ENCODE measurements at places on chromosomes 1 and 21.

GRCh38 chr1:247475793-247476192 is 17.9 kb upstream of the OR2B11 start:
- no peak for DNase-seq

DNA sequence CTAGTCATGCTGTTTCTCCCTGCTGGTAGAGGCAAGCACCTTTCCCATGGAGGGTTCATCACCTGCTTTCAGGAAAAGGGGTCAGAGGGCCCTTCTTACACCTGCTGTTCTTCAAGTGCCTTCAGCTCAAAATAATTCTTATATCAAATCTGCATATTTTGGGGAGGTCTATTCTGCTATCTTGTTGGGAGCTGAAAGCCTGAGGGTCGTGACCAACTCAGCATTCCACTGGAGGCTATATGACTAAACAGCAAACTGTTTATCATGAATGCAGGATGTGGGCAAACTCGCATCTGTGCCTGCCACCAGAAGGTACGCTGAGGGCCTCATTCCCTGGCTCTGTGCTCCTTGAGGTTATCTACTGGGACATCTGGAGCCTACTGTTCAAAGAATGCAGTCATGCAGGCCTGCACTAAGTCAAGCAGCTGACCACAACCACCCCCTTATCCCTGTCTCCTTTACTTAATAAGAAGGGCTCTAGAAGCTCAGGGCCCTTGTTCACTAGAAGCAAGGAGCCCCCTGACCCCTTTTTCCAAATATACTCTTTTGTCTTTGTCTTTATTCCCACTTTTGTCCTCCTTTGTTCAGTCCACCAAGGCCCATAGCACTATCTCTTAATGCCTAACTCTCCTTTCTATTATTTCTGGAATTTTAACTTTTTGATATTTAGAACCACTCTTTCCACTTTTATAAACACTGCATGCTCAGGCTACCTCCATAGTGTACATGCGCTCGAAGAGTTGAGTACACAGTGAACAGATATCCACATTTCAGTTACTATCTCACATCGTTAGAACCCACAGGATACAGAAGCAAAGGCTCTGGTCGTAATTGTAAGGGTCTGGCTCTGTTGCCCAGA is 4.5 kb upstream of the TRIM17 start:
- DNase-seq, result no peak

- no peak for DNase-seq
These were observed 14.9 kb downstream of the PTCH2 start for GRCh38 chr1:44828003-44828651.

DNA sequence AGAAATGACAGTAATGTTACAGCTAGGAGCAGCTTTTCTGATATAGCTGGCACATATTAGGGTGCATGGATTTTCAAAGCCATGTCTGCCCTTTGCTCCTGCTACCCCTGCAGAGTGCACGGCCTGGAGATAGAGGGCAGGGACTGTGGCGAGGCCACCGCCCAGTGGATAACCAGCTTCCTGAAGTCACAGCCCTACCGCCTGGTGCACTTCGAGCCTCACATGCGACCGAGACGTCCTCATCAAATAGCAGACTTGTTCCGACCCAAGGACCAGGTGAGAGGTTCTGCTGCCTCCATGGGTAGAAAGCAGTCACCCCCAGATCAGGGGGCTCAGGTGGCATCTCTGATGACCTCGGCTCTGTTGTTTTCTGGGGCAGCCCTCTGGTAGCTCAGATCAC is 9.8 kb downstream of the MTARC1 start:
- DNase-seq, result no peak

DNA sequence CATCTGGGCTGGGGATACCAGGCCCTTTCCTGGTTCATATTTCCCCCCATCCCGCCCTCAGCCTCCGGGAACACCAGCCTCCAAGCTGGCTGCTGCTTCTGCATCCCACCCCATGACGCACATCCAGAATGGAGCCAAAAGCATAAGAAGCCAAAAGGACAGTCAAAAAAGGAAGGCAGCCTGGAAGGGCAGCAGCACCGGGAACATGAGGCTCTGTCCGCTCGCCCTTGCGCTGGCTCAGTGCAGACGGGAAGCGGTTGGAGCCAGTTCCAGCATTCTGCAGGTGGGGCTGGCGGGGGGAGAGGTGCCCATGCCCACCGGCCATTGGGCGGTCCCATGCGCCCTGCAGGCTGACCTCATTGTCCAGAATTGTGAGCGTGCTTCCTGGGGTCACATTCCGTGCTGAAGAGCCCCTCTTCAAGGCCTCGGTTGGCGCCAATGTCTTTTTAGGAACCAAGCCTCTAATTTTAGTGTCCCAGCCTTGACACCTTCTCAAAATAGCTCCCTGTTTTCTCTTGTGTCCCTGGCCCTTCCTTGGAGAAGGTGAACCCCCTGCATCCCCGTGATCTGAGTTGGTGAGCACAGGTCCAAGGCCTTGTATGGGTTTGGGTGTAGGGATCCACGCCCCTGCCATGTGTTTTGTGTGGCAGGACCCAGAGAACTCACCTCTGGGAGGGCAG is 28.4 kb upstream of the NPPB start:
- no peak for DNase-seq

DNA sequence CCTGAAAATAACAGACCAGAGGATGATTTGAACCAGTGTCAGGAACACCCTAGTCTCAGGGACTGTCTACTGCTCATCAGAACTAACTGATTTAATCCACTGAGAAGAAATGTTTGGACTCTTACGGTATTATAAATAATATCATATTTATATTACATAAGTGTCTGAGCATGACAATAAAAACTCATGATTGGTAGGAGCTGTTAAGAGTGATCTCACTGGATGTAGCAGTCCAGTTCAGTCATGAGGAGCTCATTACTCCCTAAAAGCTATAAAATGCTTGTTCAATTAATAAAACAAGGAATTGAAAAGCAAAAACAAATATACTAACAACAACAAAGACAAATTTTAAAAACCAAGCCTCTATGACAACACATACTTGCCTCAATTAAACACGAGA is 68.8 kb upstream of the BCL9 start:
- no peak for DNase-seq

DNA sequence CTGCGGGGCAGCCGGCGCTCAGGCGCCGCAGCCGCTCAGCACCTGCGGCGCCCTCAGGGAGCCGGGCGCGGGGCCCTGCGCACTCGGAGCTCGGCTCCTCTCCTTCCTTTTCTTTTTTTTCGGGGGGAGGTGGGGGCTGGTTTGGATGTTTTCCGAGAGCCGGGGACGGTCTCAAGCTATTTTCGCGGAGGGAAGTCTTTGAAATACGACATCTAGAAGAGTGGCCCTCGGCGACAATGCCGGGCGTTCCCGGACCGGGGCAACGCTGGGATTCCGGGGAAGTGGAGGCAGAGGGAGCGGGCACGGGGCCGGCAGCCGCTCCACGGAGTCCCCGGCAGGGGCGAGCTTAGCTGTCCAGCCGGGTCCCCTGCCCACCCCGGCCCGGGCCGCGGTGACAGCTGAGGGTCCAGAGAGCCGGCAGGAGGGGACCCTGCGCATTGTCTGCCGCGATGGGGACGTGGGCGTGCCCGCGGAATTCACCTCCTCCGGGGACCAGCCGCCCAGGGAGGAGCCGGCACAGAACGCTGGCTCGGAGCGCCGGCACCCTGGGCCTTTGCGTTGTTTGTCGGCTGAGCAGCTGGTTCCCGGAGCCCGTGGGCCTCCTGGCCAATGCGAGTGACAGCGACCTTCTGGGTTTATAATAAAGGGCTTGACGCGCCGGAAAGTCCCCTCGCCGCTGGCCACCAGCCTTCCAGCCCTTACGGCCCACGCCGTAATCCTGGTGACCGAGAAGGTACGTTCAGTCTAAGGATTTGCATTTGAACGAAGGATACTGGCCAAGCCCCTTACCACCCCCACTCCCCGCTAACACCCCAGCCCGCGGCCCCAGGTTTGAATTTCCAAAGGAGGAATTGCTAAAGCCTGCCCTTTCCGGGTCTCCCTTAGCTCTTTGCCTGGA is 582 bp downstream of the SLC37A1 start:
- no peak for DNase-seq

GRCh38 chr1:149917571-149918144 is at the start of gene SV2A:
SV2A (minus strand) TSS chr1:149917844; CDS start chr1:149913840, 4,004 bp downstream.
- DNase-seq, result no peak

GRCh38 chr1:55813618-55814017 is 598.5 kb upstream of the USP24 start:
- DNase-seq, result no peak

DNA sequence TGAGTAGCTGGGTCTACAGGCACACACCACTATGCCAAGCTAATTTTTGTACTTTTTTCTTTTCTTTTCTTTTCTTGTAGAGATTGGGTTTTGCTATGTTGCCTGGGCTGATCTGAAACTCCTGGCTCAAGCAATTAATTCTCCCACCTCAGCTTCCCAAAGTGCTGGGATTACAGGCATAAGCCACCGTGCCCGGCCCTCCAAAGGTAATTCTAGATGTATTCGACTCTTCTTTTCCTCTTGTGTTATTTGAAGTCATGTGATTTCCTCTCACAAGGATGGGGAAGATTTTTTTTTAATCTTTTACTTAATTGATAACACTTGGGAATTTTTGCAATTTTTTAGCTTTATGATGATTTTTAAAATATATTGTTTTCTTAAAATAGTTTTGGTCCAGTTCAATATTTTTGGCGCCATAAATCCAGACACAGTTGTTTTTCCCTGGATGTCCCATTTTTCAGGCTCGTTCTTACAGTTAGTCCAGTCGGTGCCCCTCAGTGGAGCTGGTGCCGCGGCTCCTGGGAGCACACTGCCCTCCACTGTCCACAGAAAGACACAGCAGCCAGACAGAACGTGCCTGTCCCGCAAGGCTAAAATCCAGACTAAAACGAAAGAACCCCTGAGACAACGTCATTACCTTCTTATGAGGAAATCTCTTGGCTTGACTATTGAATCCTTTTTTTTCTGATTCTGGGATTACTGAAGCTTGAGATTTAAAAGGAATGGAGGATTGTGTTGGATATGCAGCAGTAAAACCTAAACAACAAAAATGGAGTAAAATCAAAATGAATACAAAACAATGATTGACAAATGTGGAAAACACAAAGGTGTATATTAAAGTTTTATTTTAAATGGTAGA is 22.4 kb downstream of the STPG1 start:
- DNase-seq, result no peak

DNA sequence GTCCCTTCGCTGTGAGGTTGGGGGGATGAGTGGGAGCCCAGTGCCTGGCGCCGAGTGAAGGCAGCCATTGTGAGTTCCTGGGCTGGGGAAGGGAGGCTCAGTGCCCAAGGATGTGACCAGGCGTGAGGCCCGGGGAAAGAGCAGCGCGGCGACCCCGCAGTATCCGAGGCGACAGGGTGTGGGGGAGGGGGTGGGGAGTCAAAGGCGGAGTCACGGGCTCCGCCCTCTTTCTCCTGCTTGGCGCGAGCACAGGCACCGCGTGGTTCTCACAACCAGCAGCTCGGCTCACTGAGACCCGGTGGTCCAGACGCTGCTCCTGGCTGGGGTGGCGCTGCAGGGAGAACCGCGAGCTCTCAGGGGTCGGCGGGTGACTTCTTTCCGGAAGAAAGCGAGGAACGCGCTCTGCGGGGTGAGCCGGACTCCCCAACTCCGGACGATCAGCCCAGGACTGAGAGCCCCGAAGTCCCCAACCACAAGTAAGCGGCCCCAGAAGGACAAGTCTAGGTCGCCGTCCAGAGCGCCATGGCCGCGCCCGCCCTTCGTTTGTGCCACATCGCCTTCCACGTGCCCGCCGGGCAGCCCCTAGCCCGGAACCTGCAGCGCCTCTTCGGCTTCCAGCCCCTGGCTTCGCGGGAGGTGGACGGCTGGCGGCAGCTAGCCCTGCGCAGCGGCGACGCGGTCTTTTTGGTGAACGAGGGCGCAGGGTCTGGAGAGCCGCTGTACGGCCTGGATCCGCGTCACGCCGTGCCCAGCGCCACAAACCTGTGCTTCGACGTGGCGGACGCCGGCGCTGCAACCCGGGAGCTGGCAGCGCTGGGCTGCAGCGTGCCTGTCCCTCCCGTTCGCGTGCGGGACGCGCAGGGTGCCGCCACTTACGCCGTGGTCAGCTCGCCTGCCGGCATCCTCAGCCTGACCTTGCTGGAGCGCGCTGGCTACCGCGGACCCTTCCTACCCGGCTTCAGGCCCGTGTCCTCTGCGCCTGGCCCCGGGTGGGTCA is at the start of gene HPDL:
Gene HPDL (plus strand): TSS at position 269 of the 997 bp plus-strand sequence. CDS start 254 bp downstream, at position 523.
- DNase-seq, result no peak

GRCh38 chr1:170716835-170717429 is 53.0 kb downstream of the PRRX1 start:
- DNase-seq, result no peak

- no peak for DNase-seq
These were observed 89.5 kb upstream of the RUNX3 start for GRCh38 chr1:25019337-25020172.

- no peak for DNase-seq
These were observed 6.4 kb downstream of the CD58 start for GRCh38 chr1:116564426-116564825.

- DNase-seq, result no peak
These were observed 13.5 kb downstream of the SHISA4 start for GRCh38 chr1:201902198-201902597.

- no peak for DNase-seq
These were observed 5.7 kb upstream of the ATG4C start for GRCh38 chr1:62778208-62778607.

DNA sequence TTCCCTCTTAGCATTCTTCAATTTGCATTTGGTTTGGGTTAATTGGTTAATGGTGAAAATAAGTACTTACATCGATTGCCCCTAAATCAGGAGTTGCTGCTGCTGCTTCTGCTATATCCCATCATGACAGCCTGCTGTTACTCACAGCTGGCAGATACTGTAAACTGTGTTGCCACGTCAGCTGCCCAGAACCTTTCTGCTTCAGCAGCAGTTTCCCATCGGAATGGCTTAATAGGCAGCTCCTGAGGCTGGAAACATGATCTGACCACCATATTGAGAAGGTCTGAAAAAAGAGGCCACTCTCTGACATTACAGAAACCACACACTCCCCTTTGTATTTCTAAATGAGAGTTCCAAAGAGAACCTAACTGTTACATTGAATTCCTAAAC is 14.3 kb upstream of the SEC16B start:
- DNase-seq, result no peak

- DNase-seq, result no peak
These were observed 9.0 kb upstream of the TBX19 start for GRCh38 chr1:168271636-168272035.

- no peak for DNase-seq
These were observed 281.1 kb downstream of the PTPRU start for GRCh38 chr1:29517251-29518086.

DNA sequence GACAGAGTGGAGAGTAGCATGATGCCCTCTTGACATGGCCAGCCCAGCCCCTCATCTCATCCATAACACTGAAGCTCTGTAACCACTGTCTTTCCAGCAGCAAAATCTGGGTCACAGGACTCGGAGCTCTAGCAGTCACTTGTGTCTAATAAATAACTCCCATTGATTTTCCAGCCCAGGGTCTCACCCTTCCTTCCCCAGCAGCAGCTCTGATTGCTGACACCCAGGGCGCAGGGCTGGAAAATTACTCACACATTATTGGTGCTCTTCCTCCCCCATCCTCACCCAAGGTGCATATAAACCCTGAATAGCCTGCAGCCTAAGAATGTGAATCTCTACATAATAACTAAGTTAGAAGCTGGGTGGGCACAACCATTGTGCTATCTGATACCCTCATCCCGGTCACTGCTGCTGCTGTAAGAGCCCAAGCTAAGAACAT is 21.1 kb upstream of the OR10J5 start:
- DNase-seq, result no peak

Measured in cortex of kidney (tissue), 1 donor.